ENCODE measurements at places on chromosomes 13 and 19.
A peak's percentile ranks its signal among the peaks of the same experiment; 100 is the strongest.

DNA sequence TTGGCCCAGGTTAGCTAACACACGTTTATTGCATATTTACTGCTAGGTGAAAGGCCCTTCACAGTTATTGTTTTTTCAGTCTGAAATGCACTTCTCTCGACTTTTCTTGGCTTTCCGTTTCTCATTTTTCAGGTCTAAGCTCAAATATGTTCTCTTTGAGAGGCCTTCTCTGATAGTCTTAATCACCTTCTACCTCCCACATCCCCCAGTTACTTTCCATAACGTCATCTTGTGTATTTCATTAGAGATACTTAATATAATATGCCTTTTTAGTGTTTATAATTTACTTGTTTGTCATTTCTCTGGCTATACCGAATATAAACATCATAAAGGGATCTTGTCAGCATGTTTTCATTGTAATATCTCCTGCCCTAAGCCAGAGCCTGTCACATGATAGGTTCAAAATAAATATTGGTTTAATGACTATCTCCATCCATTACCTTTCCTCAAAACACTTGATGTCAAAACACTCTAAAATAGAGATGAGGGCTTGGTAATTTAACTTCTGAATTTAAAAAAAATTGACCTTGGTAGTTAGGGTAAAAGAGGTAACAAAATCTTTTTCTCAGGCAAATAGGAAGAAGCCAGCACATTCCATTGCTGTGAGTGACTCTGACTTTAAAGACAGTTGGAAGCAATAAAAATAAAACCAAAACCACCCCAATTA, 168.6 kb upstream of the RFC3 start:
- DNase-seq, result no peak

- DNase-seq, result no peak
Measured at GRCh38 chr13:103284466-103284865, 218.2 kb upstream of the SLC10A2 start.

DNA sequence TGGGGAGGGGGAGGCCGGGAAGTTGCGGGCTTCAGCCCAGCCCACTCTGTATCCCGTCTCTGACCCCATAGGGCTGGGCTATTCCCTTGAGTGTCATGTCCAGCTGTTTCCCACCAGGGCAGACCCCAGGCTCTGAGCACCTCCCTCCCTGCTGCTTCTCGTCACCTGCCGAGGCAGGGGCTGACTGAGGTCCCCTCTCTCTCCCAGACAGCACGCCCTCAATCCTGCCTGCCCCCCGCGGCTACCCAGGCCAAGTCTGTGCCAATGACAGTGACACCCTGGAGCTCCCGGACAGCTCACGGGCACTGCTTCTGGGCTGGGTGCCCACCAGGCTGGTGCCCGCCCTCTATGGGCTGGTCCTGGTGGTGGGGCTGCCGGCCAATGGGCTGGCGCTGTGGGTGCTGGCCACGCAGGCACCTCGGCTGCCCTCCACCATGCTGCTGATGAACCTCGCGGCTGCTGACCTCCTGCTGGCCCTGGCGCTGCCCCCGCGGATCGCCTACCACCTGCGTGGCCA, 625 bp downstream of the F2RL3 start:
- no peak for DNase-seq

DNA sequence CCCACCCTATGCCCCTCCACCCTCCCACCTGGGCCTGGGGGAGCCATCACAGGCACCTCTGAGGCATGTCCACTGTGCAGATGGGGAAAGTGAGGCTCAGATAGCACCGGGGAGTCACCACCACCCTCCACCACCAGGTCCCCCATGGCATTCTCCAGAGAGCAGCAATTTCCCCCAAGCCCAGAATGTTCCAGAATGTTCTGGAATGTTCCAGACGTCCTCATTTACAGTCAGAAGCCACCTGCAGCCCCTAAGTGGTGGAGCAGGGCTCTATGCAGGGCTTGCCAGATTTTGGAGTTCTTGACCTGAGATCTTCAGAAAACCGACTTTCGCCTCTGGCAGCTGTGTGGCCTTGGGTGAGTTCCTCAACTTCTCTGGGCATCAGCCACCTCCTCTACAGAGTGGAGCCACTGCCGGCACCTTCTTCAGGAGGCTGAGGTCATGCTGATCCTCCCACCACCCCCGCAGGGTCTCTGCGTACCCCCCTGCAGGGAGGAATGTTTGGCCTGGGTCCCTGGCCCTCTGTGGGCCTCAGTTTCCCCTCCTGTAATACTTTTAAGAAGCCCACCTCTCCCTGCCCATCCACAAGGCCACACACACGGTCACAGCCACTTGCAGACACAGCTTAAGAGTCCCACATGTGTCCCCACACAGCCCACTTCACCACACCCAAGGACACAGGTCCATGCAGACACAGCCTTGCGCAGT, 6.2 kb downstream of the FUT5 start:
- DNase-seq, result no peak

DNA sequence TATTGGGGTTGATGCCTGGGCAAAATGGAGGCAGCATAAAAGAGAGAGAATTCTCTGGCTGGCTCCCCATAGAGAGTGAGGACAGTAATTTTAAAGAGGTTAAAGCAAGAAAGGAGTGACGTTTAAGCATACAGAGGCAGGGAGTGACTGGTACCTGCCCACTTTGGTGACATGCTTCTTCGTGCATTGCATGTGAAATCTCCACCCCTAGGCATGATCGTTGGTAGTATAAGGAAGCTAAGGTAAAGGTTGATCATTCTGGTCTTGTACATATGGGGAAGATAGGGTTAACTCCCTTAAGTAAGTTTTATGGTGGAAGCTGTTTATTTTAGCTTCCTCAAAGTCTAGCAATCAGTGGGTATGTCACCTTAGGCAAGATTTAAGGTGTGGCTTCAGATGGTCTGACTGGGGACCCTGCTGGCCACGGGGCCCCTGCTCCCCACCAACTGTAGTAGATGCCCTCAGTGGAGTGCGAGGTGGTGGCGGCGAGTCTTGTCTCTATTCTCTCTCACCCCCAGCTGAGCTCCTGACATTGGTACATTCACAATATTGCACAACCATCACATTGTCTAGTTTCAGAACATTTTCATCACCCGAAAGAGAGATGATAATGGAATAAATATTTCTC, 797.5 kb upstream of the SPRY2 start:
- DNase-seq, result no peak

DNA sequence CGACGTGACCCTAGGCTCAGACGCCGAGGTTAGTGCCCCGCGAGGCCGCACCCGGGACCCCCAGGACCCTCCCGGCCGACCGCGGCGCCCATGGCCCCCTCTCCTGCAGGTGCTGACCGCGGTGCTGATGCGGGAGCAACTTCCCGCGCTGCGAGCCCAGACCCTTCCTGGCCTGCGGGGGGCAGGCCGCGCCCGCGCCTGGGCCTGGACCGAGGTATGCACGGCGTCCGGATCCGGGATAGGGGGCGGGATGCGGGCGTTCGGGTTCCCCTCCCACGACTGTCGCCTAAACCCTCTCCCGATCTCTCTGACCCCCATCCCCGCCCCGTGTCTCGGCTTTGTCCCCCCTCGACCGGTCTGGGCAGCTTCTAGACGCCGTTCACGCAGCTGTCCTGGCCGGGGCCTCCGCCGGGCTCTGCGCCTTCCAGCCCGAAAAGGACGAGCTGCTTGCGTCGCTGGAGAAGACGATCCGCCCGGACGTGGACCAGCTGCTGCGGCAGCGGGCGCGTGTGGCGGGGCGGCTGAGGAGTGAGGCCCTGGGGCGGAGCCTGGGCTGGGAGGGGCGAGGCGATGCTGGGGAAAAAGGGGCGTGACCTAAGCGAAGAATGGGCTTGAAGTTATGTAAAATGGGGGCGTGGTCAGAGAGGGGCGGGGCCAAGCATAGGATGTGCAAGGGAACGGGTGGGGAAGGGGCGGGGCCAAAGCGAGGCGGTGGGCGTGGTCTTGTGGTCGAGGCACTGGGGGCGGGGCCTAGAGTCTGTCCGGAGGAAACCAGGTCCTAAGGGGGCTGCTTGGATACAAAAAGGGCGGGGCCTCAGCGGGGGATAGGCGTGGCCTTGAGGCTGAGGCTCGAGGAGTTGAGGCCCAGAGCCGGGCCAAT, 16.0 kb upstream of the COLGALT1 start:
- peak; percentile 67 for DNase-seq

- DNase-seq, result no peak
Measured at GRCh38 chr13:73036566-73036965, 22.2 kb upstream of the KLF5 start.
